ENCODE measurements at places on chromosomes 6 and 20.
A peak's percentile ranks its signal among the peaks of the same experiment; 100 is the strongest.

- no peak for DNase-seq
Observed at GRCh38 chr6:79928478-79928998, 18.8 kb downstream of the ELOVL4 start.

GRCh38 chr6:137019476-137020272, 25.1 kb downstream of the IL20RA start:
- DNase-seq: no peak

DNA sequence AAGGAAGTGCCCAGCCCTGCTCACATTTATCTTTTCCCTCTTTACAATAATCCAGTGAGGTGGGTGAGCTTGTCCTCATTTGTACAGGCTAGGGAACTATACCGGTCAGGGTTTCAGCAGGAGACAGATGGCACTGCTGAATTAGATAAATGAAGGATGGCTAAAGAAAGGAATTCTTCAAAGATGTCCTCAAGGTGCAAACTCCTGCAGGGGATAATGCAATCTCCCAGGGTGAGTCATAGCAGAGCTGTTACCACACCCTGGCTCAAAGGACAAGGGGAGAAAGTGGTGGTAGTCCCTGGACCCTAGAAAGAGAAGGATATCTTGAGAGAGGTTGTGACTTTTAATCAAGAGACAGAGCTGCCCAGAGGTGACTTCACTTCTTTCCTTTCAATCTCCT, 66.7 kb downstream of the RFPL4B start:
- DNase-seq: no peak

DNA sequence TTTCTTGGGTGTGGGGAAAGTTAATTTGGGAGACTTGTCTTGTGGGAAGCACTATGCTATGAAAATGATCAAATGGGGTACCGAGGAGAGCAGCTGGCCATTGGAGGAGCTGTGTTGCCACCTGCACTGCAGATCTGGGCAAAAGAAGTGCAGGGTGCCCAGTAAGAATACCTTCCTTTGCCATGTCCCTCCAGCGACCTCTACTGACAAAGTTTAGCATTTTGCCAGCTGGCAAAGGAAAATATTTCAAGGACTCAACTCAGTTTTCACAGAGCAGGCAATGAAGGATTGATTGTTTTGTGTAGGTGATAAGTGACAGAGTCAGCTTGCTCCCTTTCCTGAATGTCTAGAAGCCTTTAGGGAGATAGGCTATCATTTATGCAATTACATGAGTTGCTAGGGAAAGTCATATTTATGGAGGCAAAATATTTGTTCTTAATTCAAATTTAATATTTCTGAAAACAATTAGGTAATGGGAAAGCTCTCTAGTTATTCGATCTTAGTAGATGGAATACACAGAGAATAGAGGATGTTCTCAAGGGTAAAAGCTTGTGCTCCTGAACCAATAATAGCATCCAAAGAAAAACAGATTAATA, 118.4 kb downstream of the FARS2 start:
- no peak for DNase-seq

- no peak for DNase-seq
Observed at GRCh38 chr6:136189104-136189503, 61.0 kb downstream of the MTFR2 start.

- DNase-seq: no peak
Observed at GRCh38 chr6:154494592-154495311, 15.7 kb downstream of the CNKSR3 start.

GRCh38 chr6:16533721-16534136, 227.5 kb downstream of the ATXN1 start:
- DNase-seq: no peak

- DNase-seq: no peak
Observed at GRCh38 chr20:63930971-63931553, 25.2 kb downstream of the UCKL1 start.

GRCh38 chr6:45423824-45424450, 46.2 kb upstream of the SUPT3H start:
- DNase-seq: no peak

GRCh38 chr20:46206992-46207549, 89.0 kb downstream of the CD40 start:
- no peak for DNase-seq

DNA sequence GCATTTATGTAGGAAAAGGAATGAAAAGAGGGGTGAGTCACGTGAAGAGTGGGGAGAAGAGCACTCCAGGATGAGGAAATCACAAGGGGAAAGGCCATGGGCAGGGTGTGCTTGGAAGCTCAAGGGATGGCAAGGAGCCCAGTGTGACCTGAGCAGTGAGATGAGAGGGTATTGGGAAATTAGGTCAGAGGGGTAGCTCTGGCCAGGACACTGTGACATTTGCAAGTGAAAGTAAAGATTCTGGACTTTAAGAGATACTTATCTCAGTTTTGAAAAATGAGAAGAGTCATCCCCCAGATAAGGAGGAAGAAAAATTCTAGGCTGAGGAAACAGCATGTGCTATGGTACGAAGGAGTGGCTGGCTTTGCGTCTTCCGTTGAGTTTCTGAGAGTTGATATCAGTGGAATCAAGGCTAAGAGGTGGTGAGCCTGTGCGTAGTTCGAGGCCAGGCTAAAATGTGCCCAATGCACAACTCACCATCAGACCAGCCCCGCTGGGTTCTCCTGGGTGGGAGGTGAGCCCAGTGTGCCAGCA, 79.9 kb downstream of the GCLC start:
- no peak for DNase-seq

GRCh38 chr6:29789176-29789575, 38.4 kb upstream of the HLA-G start:
- no peak for DNase-seq

DNA sequence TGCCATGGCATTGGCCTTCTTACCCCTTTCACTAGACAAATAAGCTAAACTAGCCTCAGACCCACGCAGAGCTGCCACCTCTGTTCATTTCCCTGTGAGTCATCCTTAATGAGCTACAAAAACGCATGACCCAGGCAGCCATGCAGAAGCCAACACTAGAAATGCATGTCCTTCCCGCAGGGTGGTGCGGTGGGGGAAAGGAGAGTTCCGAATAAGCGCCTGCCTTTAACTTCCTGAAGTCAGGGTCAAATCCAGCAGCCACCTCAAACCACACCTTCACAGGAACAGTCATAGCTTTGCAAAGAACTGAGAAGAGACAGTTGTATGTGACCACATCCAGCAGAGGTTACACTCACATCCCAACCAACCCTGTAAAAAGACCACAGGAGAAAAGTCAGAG, 40.4 kb downstream of the IRF4 start:
- no peak for DNase-seq

GRCh38 chr20:18672834-18673233, 85.0 kb downstream of the DTD1 start:
- no peak for DNase-seq

DNA sequence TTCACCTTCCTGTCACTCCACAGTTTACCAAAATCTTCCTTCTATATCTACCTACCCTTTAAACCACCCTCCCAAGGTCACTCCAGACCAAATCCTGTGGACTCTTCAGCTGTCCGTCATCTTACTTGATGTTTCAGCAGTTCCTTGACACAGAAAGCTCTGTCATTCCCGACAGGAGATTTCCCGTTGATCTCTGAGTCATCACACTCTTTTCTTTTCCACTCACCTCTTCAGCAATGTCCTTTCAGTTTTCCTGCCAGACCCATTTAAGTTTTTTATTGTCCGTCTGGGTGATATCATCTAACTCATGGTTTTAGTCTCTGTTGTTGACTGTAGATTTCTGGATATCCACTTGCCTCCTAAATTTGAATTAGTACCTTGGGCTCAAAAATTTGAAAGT, 69.9 kb upstream of the SCGN start:
- DNase-seq: no peak

DNA sequence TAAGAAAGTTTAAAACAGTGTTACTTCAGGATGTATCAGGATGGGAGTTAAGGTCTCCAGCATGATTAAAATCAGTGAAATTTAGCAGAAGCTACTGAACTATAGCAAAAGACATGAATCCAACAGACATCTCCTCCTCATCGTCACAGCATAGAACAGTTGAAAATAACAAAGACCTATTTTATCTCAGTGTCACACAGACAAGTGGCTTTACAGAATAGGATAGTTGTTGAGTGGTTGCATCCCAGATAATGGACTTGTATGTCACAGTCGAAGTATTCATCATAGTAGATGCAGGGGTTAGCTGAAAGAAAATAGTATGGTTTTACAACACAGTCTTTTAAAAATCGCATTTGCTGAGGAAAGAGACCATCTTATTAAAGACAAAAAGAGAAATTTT, 31.2 kb downstream of the CRISP1 start:
- DNase-seq: no peak

- peak; percentile 15 for DNase-seq
Observed at GRCh38 chr20:49747707-49748524, 34.2 kb upstream of the B4GALT5 start.

- DNase-seq: no peak
Observed at GRCh38 chr20:57022306-57022705, 244.1 kb downstream of the BMP7 start.

- DNase-seq: no peak
Observed at GRCh38 chr20:3557237-3557785, 86.5 kb downstream of the ATRN start.

- peak; percentile 8 for DNase-seq
Observed at GRCh38 chr6:32933661-32934085, 7.2 kb downstream of the HLA-DMB start.

DNA sequence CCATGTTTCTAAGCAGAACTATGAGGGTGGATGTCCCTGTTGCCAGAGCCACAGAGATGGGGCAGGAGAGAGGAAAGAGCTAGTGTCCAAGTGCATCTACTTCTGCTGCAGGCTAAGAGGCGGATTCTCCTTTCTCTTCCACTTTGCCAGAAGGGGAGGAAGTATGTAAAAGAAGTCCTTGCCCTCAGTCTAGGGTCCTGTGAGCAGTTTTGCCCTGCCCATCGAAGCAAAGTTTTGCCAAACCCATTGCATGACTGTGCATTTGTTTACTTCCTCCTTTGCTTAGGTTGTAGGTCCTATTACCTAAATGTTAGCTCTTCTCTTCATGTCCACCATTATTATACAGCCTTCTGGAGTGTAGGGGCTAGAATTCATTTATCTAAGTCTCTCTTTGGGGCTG, 106.2 kb upstream of the ARMC2 start:
- no peak for DNase-seq

DNA sequence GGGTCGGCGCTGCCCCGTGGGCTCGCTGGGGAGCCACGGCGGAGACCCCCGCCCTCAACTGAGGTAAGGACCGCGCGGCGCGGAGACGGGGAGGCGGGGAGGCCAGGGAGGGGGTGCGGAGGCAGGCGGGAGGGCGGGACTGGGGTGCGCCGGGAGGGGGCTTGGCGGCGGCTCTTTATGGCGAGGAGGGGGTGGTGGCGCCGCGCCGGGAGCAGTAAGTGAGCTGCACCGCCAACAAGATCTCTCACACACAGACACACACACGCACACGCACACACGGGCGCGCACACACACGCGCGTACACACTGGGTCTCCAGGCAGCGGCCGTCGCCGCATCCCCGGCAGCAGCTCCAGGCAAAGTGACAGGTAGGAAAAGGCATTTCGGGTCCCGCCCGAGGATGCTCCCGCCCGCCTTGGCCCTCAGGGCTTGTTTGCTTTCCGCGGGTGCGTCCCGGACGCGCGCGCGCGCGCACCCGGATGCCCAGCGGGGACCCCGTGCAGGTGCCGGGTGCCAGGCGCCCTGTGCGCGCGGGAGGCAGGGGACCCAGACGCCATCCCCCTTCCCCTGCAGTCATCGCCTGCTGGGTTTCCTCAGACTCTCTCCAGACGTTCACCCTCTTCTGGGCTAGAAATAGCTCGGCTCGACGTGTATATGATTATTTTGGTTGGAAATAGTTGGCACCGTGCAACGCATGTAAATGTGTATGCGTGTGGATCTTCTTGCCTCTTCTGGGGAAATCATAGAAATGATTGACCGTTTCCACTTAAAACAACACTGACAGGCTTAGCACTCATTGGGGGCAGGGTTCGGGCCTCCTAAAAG, at the start of gene PLCB4:
Gene PLCB4 (plus strand): TSS at position 247 of the 823 bp plus-strand sequence. CDS start 238,728 bp downstream, outside the sequence.
- peak; percentile 20 for DNase-seq

DNA sequence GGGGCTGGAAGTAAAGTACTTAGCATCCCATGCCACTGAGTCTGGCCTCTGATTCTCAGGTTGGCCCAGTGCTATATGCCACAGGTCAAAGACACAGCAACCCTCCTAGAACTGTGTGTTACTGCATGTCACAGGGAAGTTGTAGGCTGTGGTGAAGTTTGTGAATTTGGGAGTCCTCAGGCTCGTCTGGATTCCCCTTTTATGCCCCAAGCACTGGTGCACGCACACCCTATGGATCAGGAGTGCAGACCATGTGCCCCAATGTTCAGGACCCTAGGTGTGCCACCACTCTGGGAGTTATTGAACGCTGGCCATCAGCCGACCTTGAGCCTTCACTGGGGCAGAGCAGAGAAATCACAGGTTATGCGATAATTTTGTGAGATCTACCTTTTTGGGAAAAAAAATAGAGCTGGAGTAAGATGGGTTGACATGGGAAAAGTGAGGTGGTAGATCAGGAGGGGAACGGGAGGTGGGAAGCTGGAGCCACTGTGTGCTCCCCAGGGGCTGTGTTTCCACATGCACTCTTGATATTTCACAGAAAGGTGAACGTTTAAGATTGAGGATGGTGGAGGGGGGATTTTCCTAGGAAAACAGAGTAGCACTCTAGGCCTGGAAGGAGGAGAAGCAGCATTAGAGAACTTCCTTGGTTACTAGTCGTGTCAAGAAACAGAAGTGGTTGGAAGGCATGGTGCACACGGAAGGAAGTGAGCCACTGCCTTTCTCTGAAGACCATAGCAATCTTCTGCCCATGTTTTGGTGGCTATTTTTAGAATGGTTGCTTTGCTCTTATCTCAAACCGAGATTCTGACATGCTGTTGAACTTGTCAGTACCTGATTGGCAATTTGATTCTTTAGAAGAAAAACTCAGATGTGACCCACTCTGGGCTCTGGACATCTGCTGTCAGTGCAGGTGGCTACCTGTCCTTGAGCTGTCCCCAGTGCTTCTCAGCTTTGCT, 44.1 kb downstream of the DUSP22 start:
- DNase-seq: no peak

- DNase-seq: no peak
Observed at GRCh38 chr20:17655286-17655651, 26.8 kb downstream of the RRBP1 start.

DNA sequence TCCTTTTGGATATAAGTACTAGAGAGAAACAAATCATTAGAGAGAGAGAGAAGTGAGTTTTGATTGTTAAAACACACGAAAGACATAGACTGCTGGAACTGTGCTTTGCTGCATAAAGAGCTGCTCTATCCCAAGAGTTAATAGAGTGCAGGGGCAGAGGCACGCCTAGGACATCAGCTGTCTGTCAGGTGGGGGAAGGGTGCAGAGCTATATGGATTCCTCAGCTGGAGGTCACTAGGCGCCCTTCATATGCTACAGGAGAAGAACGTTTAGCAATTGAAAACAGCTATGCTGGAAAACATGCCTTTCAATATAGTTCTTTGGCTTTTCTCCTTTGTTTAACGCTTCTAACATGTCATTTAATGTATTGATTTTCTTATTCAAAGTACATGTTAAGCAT, 169.0 kb upstream of the MCHR2 start:
- DNase-seq: no peak

GRCh38 chr6:36272234-36272633, 2.4 kb downstream of the PNPLA1 start:
- DNase-seq: no peak

GRCh38 chr6:25835442-25836283, 3.8 kb upstream of the SLC17A1 start:
- DNase-seq: no peak

GRCh38 chr20:59835057-59835447, 98.4 kb downstream of the SYCP2 start:
- DNase-seq: no peak

- peak; percentile 5 for DNase-seq
Observed at GRCh38 chr20:297925-298775, 780 bp downstream of the ZCCHC3 start.

- DNase-seq: no peak
Observed at GRCh38 chr20:46366826-46367225, 39.6 kb downstream of the ELMO2 start.

Data from hypothalamus (tissue), 51 donors.